ENCODE measurements at places on chromosomes 3 and 15. TPM values are rescaled to one million over a fixed set of nuclear protein-coding genes. Genes with fewer than 3 reads are reported as not detected.
A peak's percentile ranks its signal among the peaks of the same experiment; 100 is the strongest.

DNA sequence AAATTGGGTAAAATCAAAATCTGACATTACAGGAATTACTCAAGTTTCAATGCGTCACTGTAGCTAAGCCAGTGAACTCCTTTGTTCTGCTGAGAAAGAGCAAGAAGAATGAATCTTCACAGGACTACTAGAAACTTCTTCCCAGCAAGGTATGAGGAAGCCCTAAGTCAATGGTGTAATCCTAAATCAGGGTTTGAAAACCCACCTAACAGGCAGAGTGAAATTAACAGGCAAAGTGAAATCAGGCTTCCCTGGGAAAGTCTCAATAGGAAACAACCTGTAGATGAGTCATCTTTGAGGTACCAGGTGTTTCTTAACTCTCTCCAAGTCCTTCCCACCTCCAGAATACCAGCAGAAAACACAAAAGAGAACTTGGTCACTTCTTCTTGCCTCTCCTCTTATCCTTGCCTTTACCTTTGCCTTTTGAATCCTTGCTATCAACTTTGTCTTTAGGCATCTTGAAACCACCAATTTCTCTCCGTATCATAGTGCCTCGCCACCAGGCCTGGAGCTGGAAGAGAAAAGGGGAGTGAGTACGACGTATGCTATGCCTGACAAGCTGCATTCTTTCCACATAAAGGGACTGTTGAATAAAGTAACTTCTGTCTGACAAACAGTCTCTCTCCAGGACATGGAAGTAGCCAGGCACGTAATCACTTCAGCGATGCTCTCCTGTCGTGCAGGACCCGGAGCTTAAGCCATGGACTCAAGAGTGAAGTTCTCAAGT, 60.6 kb upstream of the RPL35A start:
- H3K27ac ChIP-seq: no peak overlapping the region
- no peaks in the 10 kb centered on the region for H3K27me3 ChIP-seq
- H3K4me3 ChIP-seq: no peak overlapping the region
- DNase-seq: no peak
- peaks cover 8% of the 10 kb centered on the region for H3K36me3 ChIP-seq
- H3K4me1 ChIP-seq: no peaks in the 10 kb centered on the region

The ROBO2 gene
- total RNA-seq: not detected

- H3K36me3 ChIP-seq: no peaks in the 10 kb centered on the region
- peaks cover 27% of the 10 kb centered on the region for H3K27me3 ChIP-seq
- no peak overlapping the region for H3K27ac ChIP-seq
- peaks cover 1% of the 10 kb centered on the region for H3K4me1 ChIP-seq
- H3K4me3 ChIP-seq: no peak overlapping the region
- DNase-seq: no peak
These were observed 192.8 kb upstream of the LINGO1 start for GRCh38 chr15:77825546-77825945.

DNA sequence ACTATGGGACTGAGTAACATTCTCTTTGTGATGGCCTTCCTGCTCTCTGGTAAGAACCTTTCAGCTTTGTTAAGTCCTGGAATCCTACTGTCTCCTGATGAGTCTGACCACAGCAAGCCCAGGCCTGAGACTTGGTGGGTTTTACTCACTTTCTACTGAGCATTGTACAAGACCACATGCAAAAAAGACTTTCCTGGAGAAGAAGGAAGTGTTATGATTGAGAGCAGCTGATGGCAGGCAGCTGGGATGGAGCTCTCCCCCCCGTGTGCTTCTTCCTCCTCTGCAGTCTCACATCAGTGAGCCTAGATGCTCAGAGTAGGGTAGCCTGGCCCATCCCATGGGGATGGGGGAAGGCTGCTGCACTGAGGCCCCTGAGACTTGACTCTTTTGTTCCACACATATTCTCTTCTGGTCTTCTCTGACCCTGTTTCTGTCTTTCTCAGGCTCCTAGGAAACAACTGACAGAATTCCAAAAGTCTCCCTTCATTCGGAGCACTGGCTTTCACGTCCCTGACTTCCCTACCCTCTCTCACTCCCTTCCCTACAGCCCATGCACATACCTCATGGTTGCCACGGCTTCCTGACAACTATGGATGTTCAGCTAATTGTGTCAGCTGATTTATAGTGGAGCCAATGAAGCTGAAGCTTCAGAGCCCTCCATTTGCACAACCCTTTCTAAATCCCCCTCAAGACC, 36.6 kb downstream of the CD86 start:
- H3K4me1 ChIP-seq: peaks cover 29% of the 10 kb centered on the region
- DNase-seq: no peak
- no peak overlapping the region for H3K4me3 ChIP-seq
- H3K27me3 ChIP-seq: no peaks in the 10 kb centered on the region
- peaks cover 2% of the 10 kb centered on the region for H3K36me3 ChIP-seq

The SCG3 gene
- total RNA-seq: not detected

GRCh38 chr15:52042051-52042851, 23.2 kb downstream of the MAPK6 start:
- no peak for DNase-seq
- no peaks in the 10 kb centered on the region for H3K27me3 ChIP-seq
- peaks cover 28% of the 10 kb centered on the region for H3K36me3 ChIP-seq
- no peak overlapping the region for H3K27ac ChIP-seq
- H3K4me3 ChIP-seq: no peak overlapping the region

GRCh38 chr15:73239564-73240215, 129.1 kb downstream of the HCN4 start:
- peaks cover 8% of the 10 kb centered on the region for H3K4me1 ChIP-seq
- H3K4me3 ChIP-seq: no peak overlapping the region
- no peak for DNase-seq

DNA sequence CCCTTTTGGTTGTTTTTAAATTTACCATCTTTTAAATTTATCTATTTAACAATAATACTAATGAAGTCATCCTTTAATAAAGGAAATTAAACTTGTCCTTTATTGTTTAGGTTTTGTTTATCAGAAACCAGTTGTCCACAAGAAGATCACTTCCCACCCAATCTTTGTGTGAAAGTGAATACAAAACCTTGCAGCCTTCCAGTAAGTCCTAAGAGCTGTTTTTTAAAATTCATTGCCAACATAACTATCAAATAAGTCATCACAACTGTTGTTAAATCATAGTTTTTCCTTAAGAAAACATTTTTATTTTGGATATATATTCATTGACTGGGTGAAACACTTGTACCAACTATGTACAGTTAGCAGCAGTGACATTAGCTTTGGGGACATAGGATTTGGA, 59.4 kb downstream of the CALML4 start:
- no peak overlapping the region for H3K27ac ChIP-seq
- peaks cover 25% of the 10 kb centered on the region for H3K36me3 ChIP-seq
- H3K4me1 ChIP-seq: peaks cover 7% of the 10 kb centered on the region
- H3K27me3 ChIP-seq: no peaks in the 10 kb centered on the region

GRCh38 chr3:111571907-111572460, 23.2 kb downstream of the ZBED2 start:
- no peak overlapping the region for H3K27ac ChIP-seq
- DNase-seq: no peak
- H3K4me3 ChIP-seq: no peak overlapping the region
- no peaks in the 10 kb centered on the region for H3K27me3 ChIP-seq
- H3K4me1 ChIP-seq: peaks cover 57% of the 10 kb centered on the region
- H3K36me3 ChIP-seq: peaks cover 72% of the 10 kb centered on the region

The PAQR9 gene
- not detected for total RNA-seq

DNA sequence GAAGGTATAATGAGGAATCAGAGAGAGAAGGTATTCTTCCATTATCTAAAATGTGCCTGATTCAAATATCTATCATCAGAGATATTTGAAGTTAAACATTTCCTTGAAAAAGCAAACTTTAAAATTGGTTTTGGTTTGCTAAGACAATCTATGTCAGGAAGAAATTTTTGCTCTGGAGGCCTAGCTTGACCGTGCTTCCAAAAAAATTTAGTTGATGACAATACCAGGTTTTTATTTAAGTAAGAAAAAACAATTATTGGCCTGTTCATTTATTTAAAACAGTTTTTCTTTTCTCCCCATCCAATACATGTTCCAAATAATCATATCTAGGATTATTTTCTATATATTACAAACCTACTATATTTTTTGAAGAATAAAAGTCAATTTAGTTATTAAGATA, 75.3 kb downstream of the OTOL1 start:
- no peak overlapping the region for H3K4me3 ChIP-seq
- no peak for DNase-seq
- no peaks in the 10 kb centered on the region for H3K36me3 ChIP-seq
- H3K27ac ChIP-seq: no peak overlapping the region

DNA sequence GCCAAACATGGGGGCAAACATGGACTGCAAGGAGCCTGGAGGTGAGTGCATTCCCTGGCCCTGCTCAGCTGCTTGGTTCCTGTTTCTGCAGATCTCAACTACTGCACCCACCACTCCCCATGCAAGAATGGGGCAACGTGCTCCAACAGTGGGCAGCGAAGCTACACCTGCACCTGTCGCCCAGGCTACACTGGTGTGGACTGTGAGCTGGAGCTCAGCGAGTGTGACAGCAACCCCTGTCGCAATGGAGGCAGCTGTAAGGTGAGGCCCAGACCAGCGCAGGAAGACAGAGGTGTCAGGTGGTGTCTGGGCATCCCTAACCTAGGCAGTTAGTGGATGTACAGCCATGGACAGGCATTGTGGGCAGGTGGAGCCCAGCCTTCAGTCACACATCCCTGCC, 5.3 kb downstream of the DLL4 start:
- no peak overlapping the region for H3K27ac ChIP-seq
- H3K4me1 ChIP-seq: peaks cover 28% of the 10 kb centered on the region
- no peaks in the 10 kb centered on the region for H3K36me3 ChIP-seq
- H3K4me3 ChIP-seq: no peak overlapping the region
- no peak for DNase-seq

GRCh38 chr15:94845390-94845716, 614.0 kb downstream of the MCTP2 start:
- no peaks in the 10 kb centered on the region for H3K36me3 ChIP-seq
- H3K4me3 ChIP-seq: no peak overlapping the region
- no peaks in the 10 kb centered on the region for H3K4me1 ChIP-seq
- DNase-seq: no peak

The LDHAL6B gene
- total RNA-seq: not detected

The ZIC4 gene
- total RNA-seq: not detected

The TRIM42 gene
- total RNA-seq: not detected

The PLAAT1 gene
- total RNA-seq: not detected

DNA sequence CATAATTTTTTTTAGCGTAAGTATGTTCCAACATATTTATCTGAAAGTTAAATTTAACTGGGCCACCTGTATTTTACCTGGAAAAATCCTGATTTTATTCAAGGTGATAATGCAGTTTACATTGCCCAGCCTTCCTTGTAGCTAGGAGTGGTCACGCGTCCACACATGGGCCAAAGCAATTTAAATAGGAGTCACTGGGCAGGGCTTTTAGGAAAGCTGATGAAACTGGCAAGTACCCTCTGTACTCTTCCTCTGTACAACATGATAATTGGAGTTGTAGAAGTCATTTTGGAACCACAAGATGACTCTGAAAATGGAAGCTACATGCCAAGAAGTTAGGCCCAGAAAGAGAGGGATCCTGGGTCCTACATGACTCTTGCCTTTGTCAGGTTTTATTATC, 9.5 kb downstream of the BTD start:
- no peaks in the 10 kb centered on the region for H3K36me3 ChIP-seq
- no peaks in the 10 kb centered on the region for H3K27me3 ChIP-seq
- H3K4me3 ChIP-seq: no peak overlapping the region
- no peaks in the 10 kb centered on the region for H3K4me1 ChIP-seq
- no peak overlapping the region for H3K27ac ChIP-seq

DNA sequence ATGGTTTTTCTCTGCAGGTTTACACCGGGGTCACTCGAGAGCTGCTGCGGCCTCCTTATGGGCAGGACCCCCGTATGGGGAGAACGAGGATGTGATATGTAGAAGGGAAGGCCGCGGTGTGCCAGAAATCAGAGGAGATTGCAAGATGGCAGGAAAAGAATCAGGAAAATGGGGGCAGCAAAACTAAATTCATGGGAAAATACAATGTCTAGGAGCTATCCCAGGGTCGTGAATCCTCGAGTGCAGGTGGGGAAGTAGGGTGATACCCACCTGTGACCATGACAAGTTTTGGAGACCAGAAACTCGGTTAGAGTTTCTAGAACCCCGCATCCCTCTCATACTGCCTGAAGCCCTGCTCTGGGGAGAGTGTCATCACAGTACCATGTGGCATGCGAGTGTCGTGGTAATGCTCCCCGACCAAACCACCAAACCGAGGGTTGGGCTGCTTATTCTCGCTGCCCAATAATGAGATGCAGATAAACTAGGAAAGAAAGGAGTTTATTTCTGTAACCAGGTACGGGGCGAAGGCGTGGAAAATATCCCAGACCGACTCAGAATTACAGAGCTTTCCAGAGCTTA, 781 bp downstream of the TRNT1 start:
- H3K36me3 ChIP-seq: peaks cover 33% of the 10 kb centered on the region
- DNase-seq: peak; percentile 40
- H3K4me1 ChIP-seq: peaks cover 37% of the 10 kb centered on the region
- H3K27me3 ChIP-seq: no peaks in the 10 kb centered on the region

The SLC6A1 gene
- not detected for total RNA-seq

The ZBTB38 gene
- 20.0 TPM for total RNA-seq

The FSD2 gene
- not detected for total RNA-seq

GRCh38 chr3:101996832-101997231, 147.5 kb downstream of the NFKBIZ start:
- no peak for DNase-seq
- no peak overlapping the region for H3K4me3 ChIP-seq
- peaks cover 8% of the 10 kb centered on the region for H3K4me1 ChIP-seq
- peaks cover 6% of the 10 kb centered on the region for H3K27me3 ChIP-seq

The RNU5B-1 gene
- total RNA-seq: 36.1 TPM

- H3K4me1 ChIP-seq: no peaks in the 10 kb centered on the region
- H3K27me3 ChIP-seq: peaks cover 5% of the 10 kb centered on the region
- no peaks in the 10 kb centered on the region for H3K36me3 ChIP-seq
- H3K4me3 ChIP-seq: no peak overlapping the region
- H3K27ac ChIP-seq: no peak overlapping the region
These were observed 28.3 kb upstream of the ADCY5 start for GRCh38 chr3:123476967-123477750.

DNA sequence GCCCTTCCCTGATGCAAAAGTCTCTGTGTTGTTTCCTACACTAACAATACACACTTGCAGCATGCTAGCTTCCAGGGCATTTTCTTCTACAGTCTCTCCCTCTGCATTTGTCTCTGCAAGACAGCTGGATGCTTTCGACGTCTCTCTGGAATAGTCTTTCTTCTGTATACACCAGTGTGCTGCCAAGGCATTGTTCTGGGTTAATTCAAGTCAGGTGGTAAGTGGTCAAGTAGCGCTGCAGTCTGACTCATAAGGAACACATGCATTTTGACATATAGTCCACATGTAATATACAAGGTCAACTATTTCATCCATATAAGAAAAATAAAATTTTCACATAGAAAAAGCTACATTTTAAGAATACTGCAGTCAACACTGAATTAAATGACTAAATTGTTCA, 92.7 kb downstream of the MYLK start:
- H3K36me3 ChIP-seq: no peaks in the 10 kb centered on the region
- no peaks in the 10 kb centered on the region for H3K4me1 ChIP-seq
- peaks cover 11% of the 10 kb centered on the region for H3K27me3 ChIP-seq
- no peak overlapping the region for H3K27ac ChIP-seq
- DNase-seq: no peak

The GORASP1 gene
- total RNA-seq: 31.6 TPM

DNA sequence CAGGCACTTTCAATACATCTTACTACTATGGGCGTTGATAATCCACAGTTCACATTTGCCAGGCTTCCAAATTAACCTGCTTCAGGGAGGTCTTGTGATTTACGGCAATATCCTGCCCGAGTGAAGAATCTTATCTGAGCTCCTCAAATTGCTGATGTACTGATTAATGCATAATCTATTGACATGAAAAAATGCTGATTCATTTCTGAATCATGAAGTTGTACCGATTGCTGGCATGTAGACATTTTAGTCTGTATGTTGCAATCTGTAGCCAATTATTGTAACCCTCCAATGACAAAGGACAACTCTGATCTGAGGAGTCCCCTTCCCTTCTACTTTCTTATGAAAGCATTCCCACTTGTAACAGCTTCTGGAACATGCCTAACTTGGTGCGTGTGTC, 97.2 kb downstream of the SEC22A start:
- no peak overlapping the region for H3K27ac ChIP-seq
- H3K36me3 ChIP-seq: no peaks in the 10 kb centered on the region
- no peaks in the 10 kb centered on the region for H3K4me1 ChIP-seq
- no peak overlapping the region for H3K4me3 ChIP-seq
- DNase-seq: no peak

Measured in activated CD4-positive, alpha-beta T cell treated with anti-CD3 and anti-CD28 coated beads, Interleukin-2, amount 10 ng/mL, durations not matched to agents 7 days and 5 days (primary cell).